ENCODE measurements at places on chromosomes 11 and 22.

DNA sequence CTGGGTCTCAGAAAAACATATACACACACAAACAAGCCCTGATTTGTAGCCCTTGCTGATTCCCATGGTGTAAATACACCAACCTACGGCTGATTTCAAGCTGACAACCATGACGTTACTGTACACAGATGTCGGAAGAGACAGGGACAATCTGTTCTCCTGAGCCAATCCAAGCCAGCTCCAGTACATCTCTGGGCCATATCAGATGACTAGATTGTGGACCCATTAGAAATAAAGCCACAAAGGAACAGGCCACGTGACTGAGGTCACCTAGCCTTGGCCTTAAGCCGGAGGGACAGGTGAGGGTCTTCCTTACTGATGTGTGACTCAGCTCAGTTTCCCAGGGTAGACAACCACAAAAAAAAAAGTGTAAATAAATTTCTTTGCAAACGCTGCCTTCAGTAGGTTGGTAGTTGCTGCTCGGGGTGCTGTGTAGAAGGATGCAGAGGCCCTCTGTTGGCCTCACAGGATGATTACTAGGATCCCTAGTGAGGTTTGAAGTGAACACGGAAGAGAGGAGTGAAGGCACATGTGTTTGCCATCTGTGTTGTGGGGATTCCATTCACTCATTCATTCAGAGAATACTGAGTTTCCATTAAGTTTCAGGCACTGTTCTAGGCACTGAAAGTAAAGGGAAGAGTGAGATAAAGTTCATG, 99.0 kb upstream of the LARGE1 start:
- DNase-seq = no peak

- DNase-seq = no peak
Measured at GRCh38 chr22:20562607-20563465, 55.4 kb downstream of the MED15 start.

DNA sequence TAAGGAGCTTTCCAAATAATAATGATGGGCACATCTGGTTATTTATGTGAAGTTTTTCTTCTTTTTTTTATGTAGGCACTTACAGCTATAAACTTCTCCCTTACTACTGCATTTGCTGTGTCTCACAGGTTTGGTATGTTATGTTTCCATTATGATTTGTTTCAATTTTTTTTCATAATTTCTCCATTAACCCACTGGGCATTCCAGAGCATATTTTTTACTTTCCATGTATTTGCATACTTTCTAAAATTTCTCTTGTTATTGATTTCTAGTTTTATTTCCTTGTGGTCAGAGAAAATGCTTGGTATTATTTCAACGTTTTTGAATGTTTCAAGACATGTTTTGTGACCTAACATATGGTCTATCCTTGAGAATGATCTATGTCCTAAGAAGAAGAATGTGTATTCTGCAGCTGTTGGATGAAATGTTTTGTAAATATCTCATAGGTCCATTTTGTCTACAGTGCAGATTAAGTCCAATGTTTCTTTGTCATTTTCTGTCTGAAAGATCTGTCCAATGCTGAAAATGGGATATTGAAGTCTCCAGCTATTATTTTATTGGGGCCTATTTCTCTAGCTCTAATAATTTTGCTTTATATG, 362.1 kb downstream of the DDX10 start:
- no peak for DNase-seq

- DNase-seq = no peak
Measured at GRCh38 chr22:22976033-22976922, 88.7 kb downstream of the IGLL5 start.

GRCh38 chr11:10386361-10386760, 68.7 kb upstream of the AMPD3 start:
- DNase-seq = no peak

GRCh38 chr22:37370306-37370979, 56.8 kb downstream of the ELFN2 start:
- no peak for DNase-seq

GRCh38 chr11:68431984-68432645, 28.4 kb upstream of the PPP6R3 start:
- no peak for DNase-seq

DNA sequence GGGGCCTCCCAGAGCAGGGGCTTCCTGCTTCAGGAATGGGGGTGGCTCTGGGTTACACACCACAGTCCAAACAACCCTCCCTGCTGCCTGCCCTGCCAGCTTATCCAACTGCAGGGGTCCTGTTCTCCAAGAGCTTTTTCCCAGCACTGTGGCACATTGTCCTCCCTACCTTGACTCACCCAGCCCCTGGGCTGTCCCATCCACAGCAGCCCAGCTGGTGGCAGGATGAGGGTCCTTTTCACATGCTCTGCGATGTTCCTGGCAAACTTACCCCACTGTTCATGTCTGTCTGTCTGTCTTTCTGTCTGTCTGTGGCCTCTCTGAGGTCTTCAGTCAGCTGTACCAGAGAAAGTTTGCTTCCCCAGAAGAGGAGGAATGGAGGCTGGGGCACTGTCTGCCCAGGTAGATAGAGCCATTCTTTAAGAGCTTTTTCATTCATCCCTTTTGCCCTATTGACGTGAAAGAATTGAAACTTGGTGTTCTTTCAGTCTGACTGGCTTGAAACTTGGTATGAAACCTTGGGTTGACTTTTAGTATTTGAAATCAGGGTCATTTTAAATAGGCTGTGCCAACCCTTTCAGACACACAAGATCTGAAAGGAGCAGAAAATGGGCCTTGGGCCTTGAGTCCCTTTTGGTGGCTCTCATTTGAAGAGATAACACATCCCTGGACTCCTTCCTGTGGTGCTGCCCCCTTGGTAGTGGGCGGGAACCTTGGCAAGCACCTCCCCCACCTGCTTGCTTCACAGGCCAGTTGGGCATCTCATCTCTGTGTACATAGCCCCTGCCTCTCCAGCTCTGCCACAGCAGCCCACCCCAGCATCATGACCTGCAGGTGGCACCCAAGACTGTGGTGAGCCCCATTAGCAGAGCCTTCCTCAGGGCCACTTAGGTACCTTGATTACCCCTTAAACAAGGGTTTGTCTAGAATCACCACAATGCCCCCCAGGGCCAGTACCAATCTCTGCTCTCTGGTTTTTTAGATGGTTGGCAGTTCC, 74.6 kb upstream of the SUSD2 start:
- peak; percentile 32 for DNase-seq

GRCh38 chr22:20423008-20423905, 14.4 kb downstream of the SCARF2 start:
- DNase-seq = no peak

DNA sequence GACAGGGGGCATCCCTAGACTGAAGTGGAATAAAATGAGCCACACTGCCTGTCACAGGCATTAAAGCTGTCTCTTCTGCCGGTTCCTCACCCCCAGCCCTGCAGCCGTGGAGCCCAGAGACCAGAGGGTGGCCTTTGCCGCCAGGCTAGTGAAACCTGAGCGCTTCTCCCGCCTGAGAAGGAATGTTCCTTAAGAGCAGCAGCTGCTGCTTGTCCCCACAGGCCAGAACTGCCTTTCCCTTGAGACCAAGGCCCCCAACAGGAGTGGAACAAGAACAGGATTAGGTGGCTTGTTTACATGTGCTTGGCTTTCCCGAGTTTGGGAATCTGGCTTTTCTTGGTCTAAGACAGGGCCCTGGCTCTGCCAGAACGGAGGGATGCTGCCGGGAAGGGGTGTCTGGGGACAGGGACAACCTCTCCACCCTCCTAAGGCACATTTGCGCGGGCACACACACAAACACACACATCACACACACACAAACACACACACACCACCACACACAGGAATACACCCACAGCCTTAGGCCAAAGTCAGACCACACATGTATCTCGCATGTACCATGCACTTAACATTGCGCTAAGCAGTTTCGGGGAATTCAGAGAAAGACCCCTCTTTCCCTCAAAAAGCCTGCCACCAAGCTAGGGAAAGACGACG, 91.8 kb downstream of the FEZ1 start:
- DNase-seq = no peak

- DNase-seq = no peak
Measured at GRCh38 chr11:46677991-46678740, 22.3 kb downstream of the ARHGAP1 start.

GRCh38 chr22:43209971-43210370, 23.0 kb upstream of the TTLL12 start:
- no peak for DNase-seq

DNA sequence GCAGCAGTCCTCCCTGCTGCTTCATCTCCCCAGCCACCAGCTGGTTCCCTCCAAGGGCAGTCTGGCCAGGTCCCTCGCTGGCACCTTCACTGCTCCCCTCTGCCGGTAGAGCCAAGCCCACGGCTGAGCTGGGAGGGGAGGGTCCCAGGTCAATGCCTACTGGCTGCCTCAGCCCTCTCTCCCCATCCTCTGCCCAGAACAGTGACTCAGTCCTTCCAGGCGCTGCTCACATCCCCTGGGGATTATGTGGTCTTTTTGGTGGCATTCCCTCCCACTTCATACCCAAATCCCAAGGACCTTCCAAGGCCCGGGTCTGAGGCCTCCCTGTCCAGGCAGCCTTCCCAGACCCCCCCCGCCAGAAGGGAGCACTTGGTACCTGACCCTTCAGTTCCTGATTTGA, 44.9 kb downstream of the WNT7B start:
- DNase-seq = no peak

DNA sequence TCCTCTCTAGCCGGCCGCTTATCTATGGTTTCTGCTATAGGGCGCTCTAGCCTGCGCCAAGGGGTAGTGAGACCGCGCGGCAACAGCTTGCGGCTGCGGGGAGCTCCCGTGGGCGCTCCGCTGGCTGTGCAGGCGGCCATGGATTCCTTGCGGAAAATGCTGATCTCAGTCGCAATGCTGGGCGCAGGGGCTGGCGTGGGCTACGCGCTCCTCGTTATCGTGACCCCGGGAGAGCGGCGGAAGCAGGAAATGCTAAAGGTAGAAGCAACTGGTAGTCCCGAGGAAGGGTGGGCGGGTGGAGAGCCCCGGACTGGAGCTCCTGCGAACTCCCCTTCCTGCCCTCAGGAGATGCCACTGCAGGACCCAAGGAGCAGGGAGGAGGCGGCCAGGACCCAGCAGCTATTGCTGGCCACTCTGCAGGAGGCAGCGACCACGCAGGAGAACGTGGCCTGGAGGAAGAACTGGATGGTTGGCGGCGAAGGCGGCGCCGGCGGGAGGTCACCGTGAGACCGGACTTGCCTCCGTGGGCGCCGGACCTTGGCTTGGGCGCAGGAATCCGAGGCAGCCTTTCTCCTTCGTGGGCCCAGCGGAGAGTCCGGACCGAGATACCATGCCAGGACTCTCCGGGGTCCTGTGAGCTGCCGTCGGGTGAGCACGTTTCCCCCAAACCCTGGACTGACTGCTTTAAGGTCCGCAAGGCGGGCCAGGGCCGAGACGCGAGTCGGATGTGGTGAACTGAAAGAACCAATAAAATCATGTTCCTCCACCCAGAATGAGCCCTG, at the start of the genes LBHD1 and UQCC3:
TSS of gene LBHD1 (minus strand) at position 660 of the 782 bp plus-strand sequence. CDS start 2,236 bp downstream, outside the sequence.
TSS of gene UQCC3 (plus strand) at position 66 of the 782 bp plus-strand sequence. CDS start at position 139, 73 bp downstream.
- DNase-seq = peak; percentile 71

- no peak for DNase-seq
Measured at GRCh38 chr22:47396515-47396914, 634.1 kb downstream of the TBC1D22A start.

DNA sequence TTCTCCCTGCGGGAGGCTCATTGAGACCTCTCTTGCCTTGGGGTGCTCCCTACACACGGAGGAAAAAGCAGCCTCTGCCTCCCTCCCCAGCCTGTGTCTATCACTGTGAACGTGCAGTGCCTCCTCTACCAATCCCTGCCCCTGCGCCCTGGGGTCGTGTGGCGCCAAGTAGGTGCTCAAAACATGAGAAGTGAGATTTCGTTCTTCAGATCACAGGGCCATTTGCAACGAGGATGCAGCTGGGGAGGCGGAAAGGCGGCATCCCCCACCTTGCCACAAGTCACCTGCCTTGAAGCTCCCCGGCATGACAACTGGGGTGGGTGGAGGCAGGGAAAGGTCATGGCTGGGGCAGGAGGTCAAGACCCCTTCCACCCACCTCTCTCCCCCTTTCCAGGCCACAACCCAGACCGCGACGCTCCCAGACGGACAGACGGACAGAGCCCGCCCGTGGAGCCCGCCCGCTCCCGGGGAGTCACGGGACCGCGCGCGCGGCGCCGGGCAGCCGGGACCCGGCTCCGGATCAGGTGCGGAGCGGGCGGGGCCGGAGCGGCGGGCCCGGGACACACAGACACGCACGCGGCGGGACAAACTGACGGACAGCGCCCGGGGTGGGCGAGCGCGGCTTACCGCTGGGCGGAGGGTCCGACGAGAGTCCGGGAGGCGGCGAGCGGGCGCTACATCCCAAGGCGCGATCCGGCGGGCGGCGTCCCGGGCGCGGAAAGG, 485 bp downstream of the KCNJ4 start:
- peak; percentile 13 for DNase-seq

DNA sequence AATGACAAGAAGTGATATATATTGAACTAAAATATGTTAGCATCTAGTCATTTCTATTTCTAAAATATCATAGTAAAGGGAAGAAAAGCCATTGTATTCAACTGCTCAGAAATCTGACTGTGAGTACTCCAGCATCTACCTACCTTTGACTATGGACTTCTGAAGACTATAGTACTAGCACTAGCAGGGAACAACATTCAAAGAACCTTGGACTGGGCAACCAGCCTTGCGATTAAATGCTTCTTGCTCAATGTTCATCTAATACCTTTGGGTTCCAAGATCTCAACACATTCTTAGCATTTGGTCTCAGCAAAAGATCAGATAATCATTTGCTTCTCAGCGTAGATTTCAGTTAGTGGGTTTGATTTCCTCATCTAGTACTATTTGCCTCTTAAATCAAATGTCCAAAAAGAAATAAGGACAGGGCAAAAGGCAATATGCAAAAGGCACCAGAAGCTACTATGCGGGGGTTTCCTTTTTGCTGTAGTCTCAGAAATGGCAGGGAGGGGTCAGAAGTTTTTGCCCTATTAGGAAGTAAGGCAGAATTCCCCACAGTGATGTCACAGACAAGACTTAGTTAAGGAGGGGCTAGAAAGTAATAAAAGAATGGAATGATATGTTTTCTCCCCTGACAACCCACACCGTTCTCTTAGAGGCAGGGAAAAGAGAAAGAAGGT, 80.6 kb downstream of the GAB2 start:
- DNase-seq = no peak

GRCh38 chr11:18578975-18579598, 9.4 kb downstream of the UEVLD start:
- no peak for DNase-seq

DNA sequence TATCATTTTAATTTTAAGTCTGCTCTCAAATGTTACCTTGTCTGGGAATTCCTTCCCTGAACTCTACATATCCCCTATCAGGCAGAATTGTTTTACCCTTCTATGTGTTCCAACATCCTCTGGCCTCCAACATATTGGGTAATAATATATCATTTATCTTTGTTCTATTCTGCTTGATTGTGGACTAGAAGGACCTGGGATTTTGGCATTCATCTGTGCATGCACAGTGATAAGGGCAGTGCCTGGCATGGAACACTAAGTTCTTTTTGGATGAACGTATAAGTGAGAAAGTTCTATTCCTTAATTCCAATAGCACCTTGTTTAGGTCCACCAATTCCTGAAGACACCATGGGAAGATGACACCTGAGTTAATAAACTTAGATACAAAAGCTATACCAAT, 1.2 kb upstream of the MS4A2 start:
- DNase-seq = no peak

GRCh38 chr22:44760476-44760875, 8.1 kb downstream of the ARHGAP8 start:
- no peak for DNase-seq

- no peak for DNase-seq
Measured at GRCh38 chr11:132576706-132577105, 955.6 kb downstream of the OPCML start.

Data from stimulated activated CD4-positive, alpha-beta T cell treated with anti-CD3 and anti-CD28 coated beads, Interleukin-4, amount 100 ng/mL, for 1 hour (primary cell).